ENCODE measurements at places on chromosomes 2 and 18.

DNA sequence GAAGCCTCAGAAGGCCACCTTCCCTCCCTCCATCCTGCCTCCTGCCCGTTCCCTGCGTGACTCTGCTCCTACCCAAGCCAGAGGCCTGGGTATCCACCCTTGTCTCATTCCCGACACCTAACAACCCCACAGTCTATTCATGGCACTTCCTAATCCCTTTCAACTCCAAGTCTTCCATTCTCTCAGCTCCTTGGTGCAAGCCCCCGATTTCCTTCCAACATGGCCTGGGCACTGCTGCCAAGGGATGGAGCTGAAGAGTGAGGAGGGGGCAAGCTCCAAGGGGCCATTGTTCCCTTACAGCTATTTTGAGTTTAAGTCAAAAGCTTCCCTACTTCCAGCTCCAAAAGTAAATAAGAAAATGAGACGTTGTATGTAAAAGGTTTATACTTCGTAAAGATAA, 84.8 kb upstream of the ASB18 start:
- no peak for DNase-seq

GRCh38 chr2:191434072-191434471, 188.9 kb downstream of the MYO1B start:
- DNase-seq: no peak

DNA sequence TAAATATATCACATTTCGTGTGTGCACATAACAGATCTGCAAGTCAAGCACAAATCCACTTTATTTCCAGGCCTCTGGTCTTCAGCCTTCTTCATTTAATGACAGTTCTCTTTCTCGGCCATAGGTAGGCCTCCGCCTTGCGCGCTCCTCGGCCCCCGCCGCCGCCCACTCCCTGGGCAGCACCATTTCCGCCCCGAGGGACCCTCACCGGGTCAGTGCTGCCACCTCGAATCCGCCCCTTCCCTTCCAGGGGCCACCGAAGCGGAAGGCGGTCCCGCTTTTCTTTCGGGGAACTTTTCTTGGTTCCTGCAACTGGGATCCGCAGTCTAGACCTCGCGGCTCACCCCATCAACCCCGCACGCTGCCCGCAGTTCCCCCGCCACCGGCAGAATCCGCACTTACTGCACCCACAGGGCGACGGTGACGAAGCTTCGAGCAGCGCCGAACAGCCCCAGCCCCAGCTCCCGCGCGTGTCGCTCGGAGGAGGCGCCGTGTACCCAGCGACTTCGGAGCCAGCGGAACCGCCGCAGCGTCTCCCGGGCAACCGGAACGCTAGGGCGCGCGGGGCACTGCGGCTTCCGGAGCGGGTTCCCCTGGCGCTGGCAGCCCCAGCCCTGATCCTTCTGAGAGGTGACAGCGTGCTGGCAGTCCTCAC, at the start of gene CDKL4:
Gene CDKL4, minus strand, starts transcription at position 502 of the 655 bp plus-strand sequence.
- no peak for DNase-seq

DNA sequence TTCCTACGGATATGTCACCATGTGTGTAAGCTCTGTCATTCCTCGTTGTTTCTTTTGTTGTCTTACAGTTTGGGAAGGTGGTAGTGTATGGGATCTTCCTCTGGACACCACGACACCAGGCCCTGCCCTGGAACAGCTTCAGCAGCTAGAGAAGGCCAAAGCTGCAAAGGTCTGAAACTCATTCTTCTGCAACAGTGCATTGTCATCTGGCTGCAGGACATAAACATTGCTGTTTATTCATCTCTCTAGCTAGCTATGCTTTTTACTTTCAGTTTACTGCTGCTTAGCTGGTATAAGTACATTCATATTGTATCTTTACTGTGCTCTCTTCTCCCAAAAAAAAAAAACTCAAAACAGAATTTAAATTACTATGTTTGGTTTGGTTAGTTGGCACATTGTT, 39.2 kb upstream of the KCNJ13 start:
- DNase-seq: no peak

GRCh38 chr2:197958592-197959150, 154.3 kb downstream of the PLCL1 start:
- no peak for DNase-seq

GRCh38 chr2:54956111-54956627, 94.1 kb downstream of the RTN4 start:
- DNase-seq: no peak

DNA sequence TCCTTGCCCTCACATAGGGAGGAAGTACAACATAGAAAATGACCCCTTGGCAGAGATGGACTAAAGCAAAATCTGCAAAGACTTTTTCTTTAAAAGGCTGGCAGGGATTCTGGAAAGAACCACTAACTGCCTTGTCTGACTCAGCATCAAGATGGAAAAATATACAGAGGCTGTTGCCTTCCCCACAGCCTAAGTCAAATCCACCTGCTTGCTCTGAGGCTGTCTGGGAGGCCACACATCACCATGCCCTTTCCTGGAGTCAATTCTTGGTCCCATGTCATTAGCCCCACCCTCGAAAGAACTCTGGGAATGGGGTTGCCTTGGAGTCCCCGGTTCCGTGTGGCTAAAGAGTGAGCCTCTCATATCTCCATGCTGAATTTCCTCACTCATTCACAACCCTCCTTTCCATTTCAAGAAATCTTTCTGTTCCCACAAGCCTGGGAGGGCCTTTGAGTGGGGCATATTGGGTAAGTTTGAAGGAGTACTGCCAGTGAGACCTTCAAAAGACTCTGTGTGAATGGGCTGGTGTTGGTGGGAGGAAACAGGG, 39.4 kb downstream of the BMP10 start:
- no peak for DNase-seq

DNA sequence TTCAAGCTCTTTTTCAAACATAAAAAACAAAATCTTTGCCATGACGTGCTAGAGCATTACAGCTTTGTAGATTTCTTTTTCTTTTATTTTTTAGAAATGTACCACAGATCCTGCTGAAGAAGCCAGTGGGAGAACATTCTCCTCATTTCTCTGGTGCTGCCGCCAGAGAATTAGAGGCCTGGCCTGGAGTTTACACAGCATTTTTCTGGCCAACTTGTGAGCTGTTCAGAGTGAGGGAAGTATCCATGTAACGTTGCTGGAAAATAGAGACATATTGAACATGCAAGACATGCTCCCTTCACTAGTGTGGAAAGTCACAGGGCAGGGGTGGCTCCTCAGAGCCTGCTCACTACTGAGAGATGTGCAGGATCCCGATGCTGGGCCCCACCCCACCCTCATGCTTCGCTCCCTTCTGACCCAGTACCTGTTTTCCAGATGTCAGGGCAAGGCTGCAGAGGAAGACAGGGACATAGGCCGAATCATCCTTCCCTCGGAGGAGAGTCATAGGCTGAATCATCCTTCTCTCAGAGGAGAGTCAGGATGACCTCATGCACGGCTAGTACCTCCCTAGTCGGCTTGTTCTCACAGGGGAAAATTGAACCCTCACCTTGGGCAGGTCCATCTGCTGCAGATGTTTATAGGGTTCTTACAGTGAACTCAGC, 298.5 kb downstream of the INSIG2 start:
- DNase-seq: no peak

DNA sequence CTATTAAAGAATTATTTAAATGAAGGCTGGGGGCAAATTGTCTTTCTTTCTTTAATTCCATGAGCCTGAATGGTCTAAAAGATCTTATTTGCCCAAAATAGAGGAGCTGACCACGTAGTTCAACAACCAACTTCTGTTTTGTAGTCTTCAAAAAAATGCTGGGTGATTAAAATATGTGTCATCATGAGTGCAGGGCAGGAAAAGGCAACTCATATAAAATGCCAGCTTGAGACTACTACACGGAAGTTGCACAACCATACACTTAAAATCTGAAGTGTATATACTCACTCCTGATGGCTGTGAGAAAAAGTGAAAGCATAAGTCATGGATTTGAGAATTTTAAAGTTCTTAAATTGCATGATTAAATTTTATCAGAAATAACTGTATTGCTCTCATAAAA, 210.9 kb downstream of the DYM start:
- DNase-seq: no peak

- no peak for DNase-seq
Measured at GRCh38 chr2:229141424-229142025, 129.6 kb downstream of the PID1 start.

- DNase-seq: no peak
Measured at GRCh38 chr2:127174136-127174535, 46.0 kb downstream of the CYP27C1 start.

DNA sequence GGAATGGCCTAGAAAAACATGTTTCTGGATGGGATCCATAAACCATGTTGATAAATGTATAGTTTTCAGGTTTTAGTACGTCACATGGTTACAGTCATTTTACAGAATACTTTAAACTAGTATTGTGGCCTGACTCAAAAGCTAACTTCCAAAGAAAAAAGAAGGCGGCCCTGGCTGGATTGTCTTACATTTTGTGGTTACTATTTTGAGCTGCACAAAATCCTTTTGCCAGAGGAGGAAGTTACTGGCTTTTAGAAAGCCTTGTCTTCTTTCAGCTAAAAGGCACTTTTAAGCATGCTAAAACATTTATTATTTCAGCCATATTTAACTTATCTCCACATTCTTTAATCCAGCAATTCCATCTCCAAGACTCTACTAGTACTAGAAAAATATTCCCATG, 227.9 kb downstream of the CDH2 start:
- DNase-seq: no peak

- DNase-seq: no peak
Measured at GRCh38 chr2:152562198-152562884, 154.9 kb downstream of the PRPF40A start.

DNA sequence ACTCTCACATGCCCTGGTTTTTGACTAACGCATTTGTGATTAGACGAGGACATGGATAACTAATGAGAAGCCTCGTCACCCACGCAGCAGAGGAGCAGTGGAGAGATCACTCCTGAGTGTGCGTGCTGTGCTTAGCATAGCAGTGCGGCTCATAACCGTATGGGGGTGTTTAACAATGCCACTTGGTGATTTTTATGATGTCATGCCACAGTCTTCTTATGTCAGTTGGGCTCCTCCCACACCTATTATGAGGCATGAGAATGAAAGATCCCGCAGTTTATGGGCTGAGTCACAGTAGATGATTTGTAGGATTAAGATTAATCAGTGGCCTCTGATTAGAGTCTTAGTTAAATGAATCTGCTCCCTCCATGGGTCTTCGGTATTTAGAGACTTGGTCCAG, 2.5 kb upstream of the SMIM21 start:
- DNase-seq: no peak

DNA sequence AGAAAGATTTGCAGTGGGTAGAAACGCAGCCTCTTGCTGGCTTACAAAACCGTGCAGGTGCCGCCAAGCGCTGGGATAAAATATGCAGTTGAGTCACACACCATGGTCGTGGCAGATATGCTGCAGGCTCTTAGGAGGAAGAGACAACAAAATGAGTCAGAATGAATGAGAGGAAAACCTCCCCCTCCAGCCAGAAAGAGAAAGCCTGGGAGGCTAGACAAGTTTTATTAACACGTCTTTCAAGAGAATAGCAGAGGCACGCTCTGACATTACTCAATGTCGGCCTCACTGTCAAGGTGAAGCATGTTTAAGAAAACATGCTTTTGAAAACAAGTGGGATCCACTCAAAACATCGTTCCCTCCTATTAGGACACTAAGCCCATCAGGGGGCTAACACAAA, 37.1 kb upstream of the ZCCHC2 start:
- DNase-seq: no peak

- no peak for DNase-seq
Measured at GRCh38 chr18:75421656-75422055, 5.8 kb downstream of the SMIM21 start.

DNA sequence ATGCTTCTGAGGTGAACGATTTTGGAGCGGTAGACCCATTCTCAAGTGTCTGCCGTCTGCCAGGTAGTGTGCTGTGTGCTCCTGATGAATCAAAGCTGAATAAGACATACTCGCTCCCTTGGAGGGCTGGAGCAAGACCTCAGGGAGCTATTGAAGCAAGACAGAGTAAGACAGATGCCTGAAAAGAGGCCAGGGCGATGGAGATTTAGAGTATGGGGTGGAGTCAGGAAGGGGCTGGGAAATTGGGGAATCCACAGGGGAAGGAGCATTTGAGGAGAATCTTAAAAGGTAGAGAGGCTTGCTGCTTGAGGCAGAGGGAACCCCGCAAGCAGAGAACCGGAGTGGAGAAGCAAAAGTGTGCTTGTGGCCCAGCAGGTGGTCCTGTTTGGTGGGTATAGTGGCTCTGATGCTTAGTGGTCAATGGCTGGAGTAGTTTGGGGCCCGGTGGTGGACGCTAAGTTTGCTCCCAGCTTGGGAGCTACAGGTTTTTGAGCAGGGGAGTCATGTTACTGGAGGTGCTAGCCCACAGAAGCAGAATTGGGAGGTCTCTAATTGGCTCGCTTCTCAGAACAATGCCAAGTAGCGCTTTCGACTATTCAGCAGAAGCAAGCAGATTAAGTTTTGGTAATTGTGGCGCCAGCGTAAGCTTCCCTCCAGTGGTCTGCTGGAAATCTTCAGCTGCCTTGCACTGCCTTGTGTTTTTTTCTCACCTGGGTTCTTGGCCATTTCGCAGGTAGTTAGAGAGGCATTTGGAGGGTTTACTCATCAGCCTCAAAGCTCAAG, 2.0 kb downstream of the CNNM4 start:
- DNase-seq: no peak

- DNase-seq: no peak
Measured at GRCh38 chr18:5237083-5237722, 40.1 kb upstream of the AKAIN1 start.

DNA sequence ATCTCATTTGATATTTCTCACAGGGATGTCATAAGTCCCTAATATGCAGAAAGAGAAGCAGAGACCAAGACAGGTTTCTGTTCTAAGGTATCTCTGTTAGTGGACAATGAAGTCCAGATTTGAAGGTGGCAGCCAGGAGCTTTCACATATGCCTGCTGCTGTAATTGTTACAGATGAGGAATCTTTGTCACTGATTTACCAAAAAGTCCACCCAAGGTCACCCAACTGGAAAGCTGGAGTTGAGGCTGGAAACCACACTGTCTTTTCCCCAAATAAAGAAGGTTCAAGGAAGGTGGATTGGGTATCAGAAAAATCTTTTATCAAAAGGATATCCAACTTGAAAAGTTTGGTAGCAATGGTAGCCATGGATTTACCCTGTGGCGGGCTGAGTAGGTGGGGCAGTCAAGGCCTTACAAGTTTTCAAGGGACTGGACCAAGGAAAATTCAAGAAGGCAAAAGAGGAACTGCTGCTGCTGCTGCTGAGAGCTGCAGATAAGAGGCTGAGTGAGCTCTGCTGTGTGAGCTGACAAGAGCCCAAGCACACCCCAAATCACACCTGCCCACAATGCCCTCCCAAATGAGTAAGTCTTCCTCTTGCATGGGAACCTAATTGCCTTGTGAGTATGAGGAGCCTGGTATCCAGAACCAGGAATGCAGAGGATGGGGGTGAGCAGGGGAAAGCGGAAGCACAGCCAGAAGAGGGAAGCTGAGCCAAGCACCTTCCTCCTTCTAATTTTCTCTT, 241.2 kb downstream of the ANAPC1 start:
- DNase-seq: no peak

DNA sequence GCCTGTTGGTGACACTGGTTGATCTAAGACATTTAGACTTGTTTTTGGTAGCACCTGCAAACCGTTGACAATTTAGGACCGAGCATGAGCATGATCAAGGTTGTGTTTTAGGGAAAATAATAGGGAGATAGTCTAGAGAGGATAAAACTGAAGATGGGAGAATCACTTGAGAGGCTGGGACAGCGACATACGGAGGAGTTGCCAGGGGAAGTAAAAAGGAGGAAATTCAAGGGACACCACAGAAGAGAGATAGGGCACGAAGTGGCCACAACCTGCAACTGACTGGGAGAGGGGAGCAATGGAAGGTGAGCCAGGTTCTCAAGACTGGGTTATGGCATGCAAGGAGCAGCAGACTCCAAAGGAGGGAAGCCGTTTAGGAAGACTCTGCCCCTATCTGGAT, 1.4 kb upstream of the ATP8B1 start:
- DNase-seq: no peak

- no peak for DNase-seq
Measured at GRCh38 chr18:13136904-13137669, 81.5 kb upstream of the LDLRAD4 start.

GRCh38 chr2:236653863-236654262, 84.2 kb downstream of the ACKR3 start:
- DNase-seq: no peak
